ENCODE measurements at places on chromosomes 12 and 14.

GRCh38 chr12:130744274-130744673 lies 28.2 kb upstream of the RIMBP2 start:
- DNase-seq: no peak

GRCh38 chr12:130967636-130968035 lies 13.9 kb downstream of the ADGRD1 start:
- DNase-seq: no peak

GRCh38 chr12:42732908-42733411 lies 143.4 kb upstream of the PRICKLE1 start:
- no peak for DNase-seq

GRCh38 chr12:38123566-38124246 lies 192.9 kb upstream of the ALG10B start:
- no peak for DNase-seq

GRCh38 chr14:98912655-98913054 lies 359.3 kb downstream of the BCL11B start:
- no peak for DNase-seq

DNA sequence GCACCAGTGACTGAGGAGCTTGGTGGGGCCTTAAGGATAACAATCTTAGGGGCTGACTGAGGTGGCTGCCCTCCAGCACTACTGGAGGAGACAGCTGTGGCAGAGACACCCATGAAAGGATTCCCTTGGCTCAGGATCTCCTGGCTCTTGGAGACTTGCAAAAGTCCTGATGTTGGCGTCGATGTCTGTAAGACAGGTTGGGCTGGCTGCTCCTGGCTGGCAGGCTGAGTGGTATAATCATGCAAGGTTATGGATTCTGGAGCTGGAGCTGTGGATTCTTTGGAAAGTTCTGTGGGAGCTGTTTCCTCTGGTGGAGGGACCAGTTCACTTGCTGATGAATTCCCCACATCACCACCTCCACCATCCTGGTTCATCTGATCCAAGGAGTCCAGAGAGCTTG lies 24.8 kb downstream of the CHD8 start:
- no peak for DNase-seq

DNA sequence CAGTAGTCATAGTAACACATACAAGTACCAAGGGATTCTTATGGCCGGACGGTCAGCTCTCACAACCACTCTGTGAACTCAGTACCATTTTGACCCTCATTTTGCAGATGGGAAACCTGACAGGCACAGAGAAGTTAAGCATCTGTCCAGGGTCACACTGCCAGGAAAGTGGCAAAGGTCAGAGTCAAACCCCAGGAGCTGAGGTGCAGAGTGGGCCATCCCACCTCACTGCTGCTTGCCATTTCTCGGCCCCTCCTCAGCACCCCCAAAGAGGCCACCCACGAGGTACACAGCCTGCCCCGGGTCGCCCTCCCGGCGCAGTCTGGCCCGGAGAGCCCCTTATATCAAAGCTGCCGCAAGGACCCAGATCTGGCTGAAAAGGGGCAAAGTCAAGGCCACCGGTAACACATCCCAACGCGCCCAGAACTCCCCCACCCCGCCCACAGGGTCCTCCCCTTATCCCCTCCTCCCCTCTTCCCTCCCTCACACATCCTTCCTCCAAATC lies 1.7 kb downstream of the NCOR2 start:
- DNase-seq: no peak

GRCh38 chr12:127054531-127054930 lies 1212.4 kb upstream of the TMEM132C start:
- no peak for DNase-seq

DNA sequence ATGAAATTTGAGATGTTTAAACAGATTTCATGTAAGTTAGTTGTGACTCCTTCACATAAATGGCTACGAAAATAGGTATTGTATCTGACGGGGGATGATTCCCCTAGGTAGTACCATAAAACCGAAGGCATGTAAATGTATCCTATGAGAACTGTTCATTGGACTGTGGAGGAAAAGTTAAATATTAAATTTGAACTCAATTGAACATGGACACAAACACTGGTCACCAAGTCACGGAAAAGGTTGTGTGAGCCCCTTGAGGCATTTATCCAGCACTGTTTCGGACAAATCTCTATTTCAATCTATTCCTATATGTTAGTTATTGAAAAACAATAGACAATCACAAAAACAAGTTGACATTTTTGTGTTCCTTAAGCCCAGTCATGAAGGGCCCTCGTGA lies 1014.3 kb upstream of the NOVA1 start:
- DNase-seq: no peak

- no peak for DNase-seq
Observed at GRCh38 chr12:26936559-26937442, 980 bp downstream of the INTS13 start.

GRCh38 chr14:96799489-96800054 lies 2.4 kb downstream of the VRK1 start:
- DNase-seq: no peak

- no peak for DNase-seq
Observed at GRCh38 chr14:32620303-32620702, 291.2 kb downstream of the AKAP6 start.

- DNase-seq: no peak
Observed at GRCh38 chr12:9948606-9949296, 16.6 kb upstream of the CLEC2A start.

- no peak for DNase-seq
Observed at GRCh38 chr12:116556964-116557698, 2.0 kb upstream of the MAP1LC3B2 start.

DNA sequence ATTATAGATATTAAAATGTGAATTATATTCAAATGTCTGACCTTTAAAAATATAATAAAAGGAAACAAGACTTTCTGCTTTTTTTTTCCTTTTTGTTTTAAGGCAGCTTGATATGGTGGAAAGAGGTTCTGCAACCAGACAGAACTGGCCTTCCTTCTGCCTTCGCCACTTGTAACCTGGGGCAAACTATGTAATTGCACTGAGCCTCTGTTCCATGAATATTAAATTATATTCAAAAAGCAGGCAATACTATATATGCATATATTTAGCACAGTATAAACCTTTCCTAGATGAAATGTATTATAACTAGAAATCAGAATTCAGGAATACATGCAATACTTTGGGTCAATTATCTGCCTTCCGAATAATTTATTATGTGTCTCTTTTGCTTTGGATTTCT lies 59.9 kb downstream of the ACSS3 start:
- DNase-seq: no peak

DNA sequence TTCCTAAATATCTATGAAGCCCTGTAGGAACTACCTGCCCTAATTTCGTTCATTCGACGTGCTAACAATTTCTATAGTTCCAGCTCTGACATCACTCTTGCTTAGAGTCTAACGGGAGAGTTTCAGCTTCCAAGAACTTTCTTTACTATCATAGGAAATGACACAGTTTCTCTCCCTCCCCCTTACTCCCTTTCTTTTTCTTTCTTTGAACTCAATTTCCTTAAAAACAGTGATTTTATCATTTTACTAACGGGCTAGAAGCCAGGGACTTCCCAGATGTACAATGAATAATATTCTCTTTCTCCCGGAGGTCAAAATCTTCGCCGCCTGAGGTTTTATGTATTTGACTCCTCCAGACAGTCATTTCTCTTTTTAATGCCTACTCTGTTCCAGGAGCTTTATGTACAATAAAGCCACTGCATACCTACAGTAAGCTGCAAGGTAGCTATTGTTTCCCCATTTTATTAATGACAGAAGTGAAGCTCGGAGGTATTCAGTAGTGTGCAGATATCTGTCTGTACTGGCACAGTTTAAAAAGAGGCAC lies 15.7 kb downstream of the SMCO2 start:
- DNase-seq: no peak

DNA sequence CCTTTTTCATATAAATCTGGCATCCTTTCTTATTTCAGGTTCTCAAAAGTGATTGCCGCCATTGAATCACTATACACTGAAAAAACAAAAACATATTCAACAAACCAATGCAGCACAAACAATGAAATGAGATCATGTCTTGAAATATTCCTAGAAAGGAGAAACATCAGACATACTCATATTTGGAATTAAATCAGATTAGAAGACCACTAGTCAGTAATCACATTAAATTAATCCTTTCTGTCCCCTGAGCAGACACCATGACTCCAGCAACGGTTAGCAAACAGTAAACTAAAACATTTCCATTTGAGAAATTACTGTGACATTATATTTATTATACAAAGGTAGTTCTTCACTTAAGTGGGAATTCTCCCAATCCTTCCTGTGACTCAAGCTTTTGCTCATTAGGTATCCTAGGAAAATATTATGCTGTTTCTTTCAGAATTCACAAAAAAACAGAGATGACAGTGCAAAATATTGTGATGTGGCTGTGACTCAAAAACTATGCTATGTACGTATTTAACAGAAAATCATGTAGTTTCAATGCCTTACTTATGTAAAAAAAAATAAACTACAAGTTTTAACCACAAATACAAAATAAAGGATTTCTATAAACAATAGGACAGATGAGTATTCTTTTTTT lies 29.7 kb downstream of the CPNE8 start:
- no peak for DNase-seq

GRCh38 chr12:6768990-6769389 lies 2.8 kb downstream of the PTMS start:
- DNase-seq: no peak

GRCh38 chr12:84696281-84696680 lies 216.3 kb downstream of the SLC6A15 start:
- no peak for DNase-seq

DNA sequence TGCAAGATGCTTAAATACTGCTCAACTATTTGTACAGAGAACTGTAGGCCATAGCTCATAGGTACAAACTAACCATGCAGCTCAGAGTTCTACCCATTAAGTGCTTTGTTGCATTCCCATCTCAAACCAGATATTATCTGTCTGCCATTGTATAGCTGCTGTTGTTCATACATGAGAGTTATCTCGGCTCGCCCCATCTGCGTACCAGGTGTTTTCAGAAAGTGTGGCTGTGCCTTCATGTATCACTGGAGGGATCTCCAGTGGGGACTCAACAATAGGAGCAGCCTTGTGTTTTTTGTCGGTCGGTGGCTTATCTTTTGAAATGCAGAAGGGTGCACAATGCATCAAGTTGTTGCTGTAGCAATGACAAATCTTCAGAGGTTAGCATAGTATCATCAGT lies 678.3 kb downstream of the RERGL start:
- no peak for DNase-seq

- DNase-seq: no peak
Observed at GRCh38 chr12:95700316-95700785, 90.2 kb downstream of the NTN4 start.

DNA sequence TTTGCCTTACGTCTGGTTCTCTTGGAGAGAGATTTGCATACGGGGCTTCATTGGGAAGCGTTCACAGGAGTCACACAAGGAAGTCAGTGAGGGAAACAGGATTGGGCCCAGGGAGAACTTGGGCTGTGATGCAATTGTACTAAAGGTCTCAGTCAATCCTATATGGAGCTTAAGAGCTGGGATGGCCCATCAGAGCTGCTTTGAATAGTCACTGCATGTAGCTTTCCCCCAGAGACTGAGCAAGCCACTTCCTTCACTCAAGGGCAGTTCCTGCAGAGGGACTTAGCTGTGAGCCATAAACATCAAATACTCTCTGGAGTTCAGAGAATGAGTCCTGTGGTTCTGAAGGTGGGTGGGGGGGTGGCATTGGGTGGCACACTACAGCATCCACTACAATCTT lies 605.4 kb downstream of the MED13L start:
- DNase-seq: no peak

DNA sequence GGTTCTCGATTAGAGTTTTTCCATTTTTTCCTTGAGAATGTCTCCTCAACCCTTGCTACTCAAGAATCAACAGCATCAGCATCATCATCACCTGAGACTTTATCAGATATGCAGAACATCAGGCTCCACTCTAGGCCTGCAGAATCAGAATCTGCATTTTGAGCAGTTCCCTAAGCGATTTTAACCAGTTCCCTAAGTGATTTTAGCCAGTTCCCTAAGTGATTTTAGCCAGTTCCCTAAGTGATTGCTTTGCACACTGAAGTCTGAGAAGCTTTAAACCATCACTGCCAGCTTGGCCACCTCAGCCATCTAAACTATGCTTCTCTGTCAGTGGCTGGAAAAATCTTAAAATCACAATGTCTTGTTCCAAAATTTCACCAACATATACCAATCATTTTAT lies 29.4 kb upstream of the SLC38A1 start:
- DNase-seq: no peak

DNA sequence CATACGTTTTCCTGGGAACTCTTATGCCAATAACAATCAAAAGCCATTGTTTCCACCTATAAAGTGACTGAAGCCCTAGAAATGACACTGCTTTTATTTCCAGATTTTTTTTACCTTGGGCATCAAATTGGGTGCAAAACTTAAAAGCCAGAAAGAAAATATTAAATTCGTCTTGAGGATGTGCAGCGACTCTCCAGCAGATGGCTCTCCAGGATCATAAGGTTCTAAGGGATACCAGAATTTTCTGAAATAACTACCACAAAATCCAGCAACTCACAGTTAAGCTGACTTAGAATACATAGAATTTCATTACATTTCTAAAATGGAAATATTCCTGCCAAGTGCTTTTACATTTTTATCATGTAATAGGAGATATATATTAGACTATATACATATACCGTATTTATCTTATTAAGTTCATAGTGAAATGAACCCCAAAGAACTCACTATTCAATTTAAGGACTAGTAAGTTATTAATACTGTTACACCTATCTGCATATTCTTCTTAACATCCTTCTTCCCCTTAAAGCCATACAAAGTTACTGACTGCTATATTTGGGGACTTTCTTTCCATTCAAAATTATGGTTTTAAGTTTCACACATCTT lies 44.0 kb downstream of the ARMH4 start:
- peak; percentile 18 for DNase-seq

GRCh38 chr12:91380631-91381030 lies 198.0 kb upstream of the DCN start:
- no peak for DNase-seq

DNA sequence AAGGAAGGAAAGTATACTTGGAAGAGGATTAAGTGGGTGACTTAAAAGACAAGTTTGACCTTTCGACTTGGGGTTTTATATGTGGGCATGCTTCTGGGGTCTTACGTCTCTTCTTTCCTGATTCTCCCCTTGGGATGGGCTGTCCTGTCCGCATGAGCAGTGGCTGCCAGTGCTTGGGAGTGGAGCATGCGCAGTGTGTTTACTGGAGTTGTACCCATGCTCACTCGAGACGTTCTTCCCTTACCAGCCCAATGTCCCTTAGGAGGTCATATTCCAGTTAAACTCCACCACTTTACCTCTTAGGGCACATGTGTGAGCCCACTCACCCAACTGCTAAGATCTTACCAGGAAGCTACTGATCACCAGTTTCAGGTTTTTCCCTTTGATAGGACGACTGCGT lies 20.0 kb upstream of the CHST11 start:
- DNase-seq: no peak

GRCh38 chr14:94773655-94774343 lies 3.9 kb upstream of the GSC start:
- no peak for DNase-seq

Data from NCI-H1417 treated with DMSO at 0.1 percent for 48 hours (cell line).